ENCODE measurements at places on chromosomes 12 and 14.

- no peak for DNase-seq
These were observed 125.6 kb upstream of the DHRS4 start for GRCh38 chr14:23828001-23828400.

DNA sequence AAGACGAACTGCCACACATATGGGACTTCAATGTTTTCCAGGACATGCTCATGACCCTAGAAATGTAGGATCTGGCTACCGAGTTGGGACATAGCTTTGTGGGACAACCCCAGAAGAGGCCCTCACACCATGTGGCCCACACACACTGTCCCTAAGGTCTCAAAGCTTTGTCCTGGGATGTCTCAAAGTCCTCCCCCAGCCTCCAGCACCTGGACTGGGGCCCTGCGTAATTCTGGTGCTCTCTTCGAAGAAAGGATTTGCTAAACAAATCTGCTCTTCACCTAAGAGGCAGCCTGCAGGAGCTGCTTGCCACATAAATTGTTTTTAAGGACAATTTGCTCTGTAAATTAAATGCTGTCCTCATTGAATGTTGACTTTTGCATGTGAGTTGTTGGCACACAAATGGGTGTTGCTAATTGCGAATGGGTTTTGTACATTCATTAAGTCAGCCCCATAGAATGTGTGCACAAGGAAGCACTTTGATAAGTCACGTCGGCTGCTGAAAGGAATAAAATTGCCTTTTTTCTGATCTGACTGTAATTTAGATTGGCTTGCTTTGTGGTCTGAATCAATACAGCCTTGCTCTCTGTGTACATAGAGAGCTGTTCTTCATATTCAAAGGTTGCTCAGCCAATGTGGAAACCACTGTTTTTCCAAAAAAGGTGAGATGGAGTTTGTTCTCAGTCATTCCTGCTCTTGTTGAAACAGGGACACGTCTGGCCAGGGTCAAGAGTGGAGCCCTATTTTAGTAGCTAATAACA lies 161.6 kb upstream of the PWP1 start:
- DNase-seq = no peak

DNA sequence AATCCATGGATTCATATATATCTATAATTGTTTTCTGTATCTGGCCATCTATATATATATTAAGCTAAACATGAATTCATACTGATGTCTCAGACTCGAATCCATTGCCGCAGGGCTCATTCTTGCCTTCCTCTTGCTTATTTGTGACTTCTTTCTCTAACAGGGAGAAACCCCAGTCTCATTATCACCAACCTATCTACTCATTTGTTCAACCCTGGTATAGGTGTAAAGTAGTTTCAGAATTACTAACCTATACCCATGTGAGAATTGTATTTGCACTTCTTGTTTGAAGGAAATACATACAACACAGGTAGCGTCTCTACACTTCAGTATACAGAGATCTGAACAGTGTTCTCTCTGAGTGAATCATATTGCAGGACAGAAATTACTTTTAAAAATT lies 77.7 kb downstream of the PTPN11 start:
- no peak for DNase-seq

- DNase-seq = no peak
These were observed 35.8 kb downstream of the PRMT8 start for GRCh38 chr12:3526776-3527175.

DNA sequence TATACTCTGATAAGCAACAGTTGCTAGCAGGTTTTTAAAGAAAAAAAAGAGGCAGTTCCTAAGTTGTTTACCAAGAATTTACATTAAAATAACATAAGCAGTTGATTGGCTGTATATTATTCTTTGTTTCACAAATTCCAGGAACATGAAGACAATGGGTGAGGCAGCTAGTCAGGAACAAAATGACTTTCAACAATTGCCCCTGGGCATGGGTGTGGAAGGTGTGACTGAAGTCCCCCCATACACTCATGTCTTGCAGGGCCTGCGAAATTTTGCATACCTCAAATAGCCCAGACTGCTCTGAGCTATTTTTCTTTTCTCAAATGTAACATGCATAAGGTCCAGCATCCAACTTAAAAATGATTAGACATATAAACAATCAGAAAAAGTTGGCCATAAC lies 267.2 kb upstream of the DIO3 start:
- no peak for DNase-seq

Measured in activated CD8-positive, alpha-beta memory T cell treated with anti-CD3 and anti-CD28 coated beads for 1 hour (primary cell).